ENCODE measurements at places on chromosomes 1 and 21. TPM values are rescaled to one million over a fixed set of nuclear protein-coding genes. Genes with fewer than 3 reads are reported as not detected.

DNA sequence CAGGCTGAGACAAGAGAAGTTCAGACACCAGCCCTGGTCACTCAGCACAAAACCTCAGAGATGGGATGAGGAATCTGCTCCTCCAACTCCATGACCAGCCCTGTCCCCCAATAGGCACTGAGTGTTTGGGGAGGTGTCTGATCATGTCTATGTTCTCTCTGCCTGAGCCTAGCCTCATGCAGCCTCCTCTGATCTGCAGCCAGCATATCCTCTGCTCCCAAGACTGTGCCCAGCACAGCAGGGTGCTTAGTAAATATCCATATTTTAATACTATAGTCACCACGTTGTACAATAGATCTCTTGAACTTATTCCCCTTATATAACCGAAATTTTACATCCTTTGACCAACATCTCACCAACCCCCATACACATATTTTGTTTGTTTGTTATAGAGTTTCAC lies 202.9 kb downstream of the MATN1 start:
- no peak overlapping the region for H3K4me3 ChIP-seq
- no peaks in the 10 kb centered on the region for H3K4me1 ChIP-seq
- DNase-seq: no peak
- H3K36me3 ChIP-seq: no peaks in the 10 kb centered on the region

DNA sequence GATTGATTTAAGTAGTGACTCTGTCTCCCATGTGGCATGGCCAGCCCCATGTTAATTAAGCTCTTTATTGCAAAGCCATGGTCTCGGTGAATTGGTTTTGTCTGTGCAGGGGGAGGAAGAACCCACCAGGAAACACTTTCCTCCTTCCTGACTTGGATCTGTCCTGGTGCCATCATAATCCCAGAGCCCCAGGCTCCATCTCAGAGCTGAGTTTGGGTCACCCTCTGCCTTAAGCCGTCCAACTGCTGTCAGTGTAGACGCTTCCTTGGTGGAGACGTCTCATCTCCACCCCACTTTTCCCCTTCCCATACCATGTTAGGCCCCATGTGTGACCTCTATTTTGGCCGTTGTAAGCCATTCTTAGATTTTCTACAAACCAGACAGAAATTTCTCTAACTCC lies 36.0 kb upstream of the COL6A2 start:
- peaks cover 15% of the 10 kb centered on the region for H3K4me1 ChIP-seq
- H3K36me3 ChIP-seq: no peaks in the 10 kb centered on the region
- no peak overlapping the region for H3K4me3 ChIP-seq
- no peak overlapping the region for H3K27ac ChIP-seq
- peak; percentile 4 for DNase-seq
- H3K27me3 ChIP-seq: peaks cover 58% of the 10 kb centered on the region

- DNase-seq: peak; percentile 63
- H3K27ac ChIP-seq: peak overlapping the region; percentile 74
- no peaks in the 10 kb centered on the region for H3K27me3 ChIP-seq
- H3K4me1 ChIP-seq: peaks cover 39% of the 10 kb centered on the region
- H3K4me3 ChIP-seq: peak overlapping the region; percentile 58
- H3K36me3 ChIP-seq: peaks cover 13% of the 10 kb centered on the region
These were observed 53.1 kb downstream of the S100B start for GRCh38 chr21:46551636-46552241.

DNA sequence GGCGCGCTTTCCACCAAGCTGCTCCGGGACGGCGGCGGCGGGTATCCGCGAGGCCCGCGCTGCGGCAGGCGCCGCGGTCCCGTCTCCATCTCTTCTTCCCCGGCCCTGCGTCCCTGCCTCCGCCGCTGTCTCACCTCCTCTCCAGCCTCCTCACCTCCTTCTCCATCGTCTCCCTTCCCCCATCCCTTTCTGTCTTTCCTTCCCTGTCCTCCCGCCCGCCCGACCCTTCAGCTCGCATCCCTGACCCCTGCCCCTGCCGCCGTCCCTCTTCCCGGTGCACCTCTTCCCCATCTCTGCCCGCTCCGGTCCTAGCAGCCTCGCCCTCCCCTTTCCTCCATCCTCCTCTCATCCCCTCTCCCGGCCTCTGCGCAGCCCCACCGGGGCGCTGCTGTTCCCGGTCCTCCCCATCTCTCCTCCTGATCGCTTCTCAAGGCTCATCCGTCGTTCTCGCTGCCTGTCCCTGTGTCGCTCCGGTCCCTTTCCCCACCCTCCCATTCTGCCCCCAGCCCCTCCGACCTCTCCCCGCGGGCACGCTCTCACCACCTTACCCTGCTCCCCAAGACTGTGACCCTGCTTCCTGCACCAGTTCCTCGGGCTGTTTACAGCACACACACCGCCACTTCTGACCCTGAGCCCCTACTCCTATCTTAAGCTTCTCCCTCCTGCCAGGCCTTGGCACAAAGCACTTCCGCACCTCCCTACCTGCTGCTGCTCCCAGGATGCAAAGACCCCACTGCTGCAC lies 760 bp upstream of the NPHP4 start:
- peak overlapping the region; percentile 88 for H3K27ac ChIP-seq
- H3K27me3 ChIP-seq: no peaks in the 10 kb centered on the region
- peak overlapping the region; percentile 86 for H3K4me3 ChIP-seq
- peak; percentile 41 for DNase-seq

The SLC45A3 gene
- 0.56 TPM for total RNA-seq

The LORICRIN gene
- not detected for total RNA-seq
